ENCODE measurements at places on chromosomes 2 and 18.

GRCh38 chr18:12154361-12154760, 60.7 kb downstream of the ANKRD62 start:
- DNase-seq = no peak

DNA sequence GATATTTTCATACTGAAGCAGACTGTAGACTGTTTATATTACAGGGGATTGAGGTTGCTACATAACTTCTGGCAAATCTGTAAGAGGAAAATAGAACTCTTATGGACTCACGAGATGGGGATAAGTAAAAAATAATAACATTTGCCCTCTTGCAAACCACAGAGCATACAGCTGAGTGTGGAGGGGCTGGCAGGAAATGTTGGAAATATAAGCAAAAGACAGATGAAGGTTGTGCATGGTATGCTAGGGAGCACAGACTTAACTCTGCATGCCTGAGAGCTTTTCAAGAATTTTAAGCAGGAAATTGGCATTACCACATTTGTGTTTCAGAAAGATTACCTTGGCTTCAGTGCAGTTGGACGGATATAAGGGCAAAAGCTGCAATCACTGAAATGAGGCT, 411.1 kb downstream of the RAD51AP2 start:
- no peak for DNase-seq

DNA sequence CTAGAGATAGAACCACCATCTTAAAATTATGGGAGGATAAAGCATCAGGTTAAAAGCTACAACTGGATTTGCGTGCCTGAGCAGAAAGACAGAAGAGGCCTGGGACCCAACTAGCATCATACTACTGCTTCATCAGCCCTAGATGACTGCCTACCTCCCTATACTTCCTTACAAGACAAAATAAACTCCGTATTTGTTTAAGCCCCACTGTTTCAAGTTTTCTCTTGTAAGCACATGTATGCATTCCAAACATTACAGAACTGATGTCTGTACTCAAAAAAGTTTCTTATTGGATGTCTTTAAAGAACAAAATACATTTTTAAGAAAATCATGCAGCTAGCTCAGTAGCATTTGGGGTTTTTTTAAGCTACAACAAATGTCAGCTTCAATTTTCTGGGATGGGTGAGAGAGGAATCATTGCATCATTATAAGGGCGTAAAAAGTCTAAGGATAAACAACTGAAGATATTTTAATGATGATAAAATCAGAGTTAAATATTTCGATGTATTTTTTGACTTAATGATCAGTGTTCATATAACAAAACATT, 213.1 kb downstream of the EXOC6B start:
- no peak for DNase-seq

- DNase-seq = no peak
Observed at GRCh38 chr2:45943219-45944044, 292.0 kb downstream of the PRKCE start.

GRCh38 chr18:42765302-42765701, 350.2 kb downstream of the RIT2 start:
- DNase-seq = no peak
